ENCODE measurements at places on chromosomes 2 and 18. TPM values are rescaled to one million over a fixed set of nuclear protein-coding genes. Genes with fewer than 3 reads are reported as not detected.

- no peak overlapping the region for H3K27ac ChIP-seq
- DNase-seq: no peak
- peaks cover 18% of the 10 kb centered on the region for H3K36me3 ChIP-seq
- no peaks in the 10 kb centered on the region for H3K27me3 ChIP-seq
- no peak overlapping the region for H3K4me3 ChIP-seq
These were observed 23.7 kb downstream of the RNF125 start for GRCh38 chr18:32042337-32042736.

Gene SERPINB11
- total RNA-seq: not detected

Gene IAH1
- total RNA-seq: 19.8 TPM

DNA sequence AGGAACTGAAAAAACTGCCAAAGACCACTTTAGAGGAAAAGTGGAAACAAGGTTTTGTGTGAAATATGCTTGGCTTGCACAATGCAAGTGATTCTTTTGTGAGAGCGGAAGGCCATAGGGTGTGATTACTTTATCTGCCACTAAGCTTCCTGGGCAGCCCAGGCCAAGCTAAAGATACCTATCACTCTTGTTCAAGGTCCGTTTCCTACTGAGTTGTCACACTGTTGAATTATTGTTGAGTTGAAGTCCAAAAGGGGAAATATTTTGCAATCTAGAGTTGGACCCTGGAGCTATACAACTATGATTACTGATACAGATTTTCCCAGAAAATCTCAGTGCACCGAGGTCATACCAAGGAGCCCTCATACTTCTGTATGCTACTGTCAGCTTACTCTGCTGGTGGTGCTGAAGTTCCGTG, 72.7 kb upstream of the CTAGE1 start:
- no peak overlapping the region for H3K4me3 ChIP-seq
- no peaks in the 10 kb centered on the region for H3K27me3 ChIP-seq
- no peak for DNase-seq
- no peak overlapping the region for H3K27ac ChIP-seq
- H3K4me1 ChIP-seq: no peaks in the 10 kb centered on the region
- no peaks in the 10 kb centered on the region for H3K36me3 ChIP-seq

Gene PLGLB2
- not detected for total RNA-seq

- no peaks in the 10 kb centered on the region for H3K27me3 ChIP-seq
- DNase-seq: peak; percentile 20
- no peak overlapping the region for H3K27ac ChIP-seq
- H3K4me3 ChIP-seq: no peak overlapping the region
- H3K36me3 ChIP-seq: no peaks in the 10 kb centered on the region
These were observed 216.9 kb upstream of the REV1 start for GRCh38 chr2:99706735-99707134.

Gene TRIM43
- not detected for total RNA-seq

Gene CTNNA2
- total RNA-seq: 9.0 TPM

- no peak overlapping the region for H3K4me3 ChIP-seq
- no peaks in the 10 kb centered on the region for H3K27me3 ChIP-seq
- no peaks in the 10 kb centered on the region for H3K4me1 ChIP-seq
- no peak overlapping the region for H3K27ac ChIP-seq
These were observed 51.5 kb downstream of the PLEKHB2 start for GRCh38 chr2:131156452-131157149.

DNA sequence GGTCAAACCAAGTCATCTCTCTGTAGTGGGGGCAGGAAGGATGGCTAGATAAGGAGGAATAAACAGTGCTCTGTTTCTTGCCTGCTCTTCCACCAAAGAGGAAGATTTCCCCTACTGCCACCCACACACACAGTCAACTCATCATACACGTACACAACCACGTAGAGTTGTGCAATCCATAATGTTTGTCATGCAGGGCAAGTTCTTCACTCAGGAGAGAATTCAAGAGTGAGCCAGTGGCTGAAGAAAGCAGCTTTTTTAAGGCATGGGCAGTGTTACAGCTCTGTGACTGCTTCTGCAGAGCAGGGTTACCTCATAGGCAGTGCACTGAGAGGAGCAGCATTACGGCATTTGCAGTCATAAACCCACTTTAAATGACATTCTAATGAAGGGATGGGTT, 283.0 kb downstream of the RND3 start:
- H3K27ac ChIP-seq: no peak overlapping the region
- no peak for DNase-seq
- no peaks in the 10 kb centered on the region for H3K27me3 ChIP-seq
- no peak overlapping the region for H3K4me3 ChIP-seq
- no peaks in the 10 kb centered on the region for H3K4me1 ChIP-seq

- H3K36me3 ChIP-seq: no peaks in the 10 kb centered on the region
- H3K4me3 ChIP-seq: peak within 1 kb of the TSS; percentile 96
- H3K27me3 ChIP-seq: no peaks in the 10 kb centered on the region
These were observed at the start of the genes STRADB and TRAK2 for GRCh38 chr2:201451292-201452057. Gene STRADB (plus strand): TSS chr2:201451740. CDS start chr2:201454841, 3,101 bp downstream. Gene TRAK2 (minus strand): TSS chr2:201451458. CDS start chr2:201420507, 30,951 bp downstream.

DNA sequence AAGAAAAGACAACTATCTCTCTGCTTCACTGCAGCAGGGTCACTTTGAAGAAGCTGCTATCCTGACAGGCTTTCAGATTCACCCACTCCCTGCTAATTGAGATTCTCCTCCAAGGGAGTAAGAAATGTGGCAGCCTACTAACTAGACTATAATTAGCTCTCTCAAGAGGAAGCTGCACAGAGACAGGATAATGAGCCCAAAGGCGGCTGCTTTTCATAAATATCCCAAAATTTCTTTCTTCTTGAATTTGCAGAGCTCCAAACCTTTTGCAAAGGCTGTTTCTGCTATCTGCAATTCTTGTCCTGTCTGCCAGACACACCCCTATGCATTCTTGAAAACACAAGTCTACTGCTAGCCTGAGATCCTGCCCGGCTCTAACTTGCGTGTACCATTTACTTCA, 54.0 kb upstream of the RNU4ATAC start:
- no peak overlapping the region for H3K27ac ChIP-seq
- DNase-seq: no peak
- H3K27me3 ChIP-seq: no peaks in the 10 kb centered on the region
- H3K36me3 ChIP-seq: no peaks in the 10 kb centered on the region

GRCh38 chr2:98869870-98870269, 66.2 kb downstream of the CRACDL start:
- H3K36me3 ChIP-seq: no peaks in the 10 kb centered on the region
- H3K4me1 ChIP-seq: peaks cover 3% of the 10 kb centered on the region
- no peaks in the 10 kb centered on the region for H3K27me3 ChIP-seq
- DNase-seq: no peak
- H3K27ac ChIP-seq: no peak overlapping the region
- no peak overlapping the region for H3K4me3 ChIP-seq

Gene RGPD6
- 15.3 TPM for total RNA-seq

GRCh38 chr2:220041447-220041846, 414.0 kb downstream of the SLC4A3 start:
- H3K27ac ChIP-seq: no peak overlapping the region
- DNase-seq: no peak
- no peaks in the 10 kb centered on the region for H3K36me3 ChIP-seq
- no peak overlapping the region for H3K4me3 ChIP-seq

DNA sequence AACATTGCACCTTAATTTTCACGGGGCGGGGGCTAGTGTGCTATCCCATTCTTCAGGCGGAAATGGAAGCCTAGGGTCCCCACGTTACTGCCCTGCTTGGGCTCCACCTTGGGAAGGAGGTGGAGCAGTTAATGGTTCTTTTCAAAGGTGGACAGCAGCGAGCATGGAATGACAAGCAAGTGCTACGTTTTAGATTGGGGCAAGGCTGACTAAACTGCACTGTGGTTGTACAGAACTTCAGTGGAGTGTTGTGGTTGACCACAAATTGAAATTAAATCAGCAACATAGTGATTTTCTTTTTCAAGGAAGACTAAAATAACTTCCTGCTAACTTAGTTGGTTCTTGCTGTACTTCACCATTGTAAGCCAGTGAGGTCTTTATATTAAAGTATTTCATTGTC, 47.0 kb downstream of the CHRNA1 start:
- no peaks in the 10 kb centered on the region for H3K36me3 ChIP-seq
- DNase-seq: no peak
- no peak overlapping the region for H3K4me3 ChIP-seq
- H3K27ac ChIP-seq: no peak overlapping the region

GRCh38 chr2:31997653-31998052, 13.2 kb downstream of the MEMO1 start:
- no peaks in the 10 kb centered on the region for H3K4me1 ChIP-seq
- no peak overlapping the region for H3K27ac ChIP-seq
- H3K4me3 ChIP-seq: no peak overlapping the region
- no peak for DNase-seq
- no peaks in the 10 kb centered on the region for H3K27me3 ChIP-seq

DNA sequence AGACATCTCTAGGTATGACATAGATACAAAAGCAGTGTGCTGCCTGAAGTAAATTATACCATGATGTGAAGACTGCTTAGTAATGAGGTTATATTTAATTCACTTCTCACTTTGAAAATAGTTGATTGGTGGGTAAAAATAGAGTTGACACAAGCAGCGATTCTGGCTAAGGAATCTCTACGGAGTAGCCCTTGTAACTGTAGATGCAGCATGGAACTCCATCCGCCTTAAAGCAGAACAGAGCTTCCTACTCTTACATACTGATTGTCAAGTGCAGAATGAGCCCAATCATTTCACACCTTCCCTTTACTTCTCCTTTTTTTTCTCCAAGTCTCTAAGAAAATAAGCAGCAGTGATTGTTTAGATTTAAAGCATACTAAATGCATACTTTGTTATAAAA, 1594.6 kb upstream of the SLC39A10 start:
- H3K27ac ChIP-seq: no peak overlapping the region
- no peak for DNase-seq
- H3K36me3 ChIP-seq: no peaks in the 10 kb centered on the region
- H3K27me3 ChIP-seq: no peaks in the 10 kb centered on the region
- no peak overlapping the region for H3K4me3 ChIP-seq

Data from H1 (cell line).